ENCODE measurements at places on chromosomes 7 and 10.

- no peak for DNase-seq
These were observed 74.8 kb downstream of the ZEB1 start for GRCh38 chr10:31393844-31394243.

DNA sequence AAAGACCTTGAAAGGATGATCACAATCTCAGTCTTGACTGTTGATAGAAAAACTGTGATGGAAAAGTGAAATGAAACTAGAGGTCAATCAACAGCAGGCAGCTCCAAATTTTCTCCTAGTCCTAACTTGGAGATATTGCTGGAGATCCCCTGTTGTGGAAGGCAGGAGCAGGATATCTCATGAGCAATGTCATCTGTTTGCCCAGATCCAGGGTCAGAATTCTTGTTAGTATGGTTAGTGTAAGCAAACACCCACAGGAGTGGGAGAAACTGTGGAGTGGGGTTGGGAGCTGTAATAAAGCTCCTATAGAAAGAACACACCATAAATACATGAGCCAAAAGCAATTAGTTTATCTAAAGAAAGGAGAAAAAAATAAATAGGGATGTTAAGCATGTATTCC is 169.0 kb downstream of the AKR1D1 start:
- no peak for DNase-seq

DNA sequence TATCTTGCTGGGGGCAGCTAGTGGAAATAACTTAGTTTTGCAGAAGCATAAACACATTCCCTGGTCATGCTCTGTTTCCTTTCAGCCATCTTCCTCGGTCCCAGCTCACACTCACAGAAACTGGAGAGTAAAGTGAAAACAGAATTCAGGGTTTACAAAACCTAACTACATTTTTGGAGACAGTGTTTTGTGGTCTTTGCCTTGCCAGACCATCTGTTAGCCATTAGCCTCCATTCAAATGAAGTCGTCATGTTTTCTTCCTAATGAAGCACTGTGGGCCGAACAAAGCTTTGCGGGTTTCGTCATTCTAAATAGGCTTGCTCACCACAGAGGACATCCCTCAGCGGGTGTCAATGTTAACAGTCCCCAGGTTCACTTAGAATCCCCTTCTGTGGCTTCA is 214.6 kb upstream of the TMEM72 start:
- DNase-seq, result no peak

DNA sequence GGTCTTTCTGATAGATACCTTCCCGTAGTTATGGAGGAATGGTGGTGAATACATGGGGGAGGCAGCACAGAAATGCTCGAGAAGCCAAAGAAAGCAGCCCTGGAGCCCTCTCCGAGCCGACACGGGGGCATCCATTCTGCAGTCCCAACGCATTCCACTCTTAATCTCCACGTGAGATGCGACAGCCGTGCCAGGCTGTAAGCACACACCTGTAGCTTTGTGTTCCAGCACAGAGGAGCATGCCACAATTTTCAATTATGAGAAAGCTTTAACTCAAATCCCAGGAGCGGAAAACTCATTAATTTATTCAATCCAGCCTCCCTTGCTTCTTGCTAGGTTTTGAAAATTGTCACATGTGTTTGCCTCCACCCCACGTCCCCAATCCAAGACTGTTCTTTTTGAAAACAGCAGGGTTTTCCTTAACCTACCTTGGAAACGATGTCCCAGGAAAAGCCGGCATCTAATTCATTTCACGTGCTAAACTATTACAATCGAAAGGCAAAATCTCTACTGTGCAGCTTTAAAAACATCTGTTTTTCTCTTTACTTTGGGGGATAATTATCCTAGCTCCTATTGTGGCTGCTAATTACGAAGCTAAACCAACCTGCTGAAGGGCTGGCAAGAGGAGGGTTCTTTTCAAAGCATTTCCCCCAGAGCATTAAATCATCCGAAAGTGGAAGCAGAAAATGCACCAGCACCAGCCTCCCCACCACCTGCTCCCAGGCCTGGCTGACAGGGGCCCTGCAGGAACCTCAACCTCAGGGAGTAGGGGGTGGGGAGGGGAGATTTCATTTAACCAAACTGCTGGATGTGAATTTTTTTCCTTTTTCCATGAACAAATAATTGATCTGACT is 56.0 kb upstream of the CHST15 start:
- peak; percentile 57 for DNase-seq

GRCh38 chr7:41984888-41985287 is 252.1 kb downstream of the GLI3 start:
- no peak for DNase-seq

GRCh38 chr10:70619271-70620019 is 16.9 kb upstream of the PRF1 start:
- DNase-seq, result no peak

DNA sequence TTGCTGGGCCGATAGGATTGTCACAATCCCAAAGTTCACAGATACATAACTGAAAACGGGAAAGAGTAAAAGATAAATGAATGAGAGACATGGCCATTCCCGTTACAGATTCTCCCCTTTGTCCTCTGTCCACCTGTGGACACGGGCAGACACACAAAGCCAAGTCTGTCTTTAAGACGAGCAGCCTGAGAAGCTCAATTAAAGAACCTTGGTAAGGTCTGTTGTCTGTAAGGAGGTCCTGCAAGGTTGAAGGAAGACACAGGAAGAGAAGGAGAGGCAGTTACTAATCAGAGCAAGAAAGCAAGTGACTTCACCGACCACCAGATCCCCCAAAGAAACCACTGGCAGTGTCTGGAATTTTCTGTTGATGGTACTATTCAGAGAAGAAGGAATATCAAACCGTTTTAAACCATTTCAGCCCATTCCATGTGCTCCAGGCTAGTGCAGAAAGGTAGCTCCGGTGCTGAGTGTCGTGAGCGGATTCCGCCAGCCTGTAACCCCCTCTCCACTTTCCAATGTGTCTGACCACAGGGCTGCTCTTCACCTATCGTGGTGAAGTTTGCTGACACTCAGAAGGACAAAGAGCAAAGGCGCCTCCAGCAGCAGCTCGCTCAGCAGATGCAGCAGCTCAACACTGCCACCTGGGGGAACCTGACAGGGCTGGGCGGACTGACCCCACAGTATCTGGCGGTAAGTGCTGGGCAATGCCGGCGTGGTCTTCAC is 252.6 kb downstream of the CELF2 start:
- DNase-seq, result no peak

DNA sequence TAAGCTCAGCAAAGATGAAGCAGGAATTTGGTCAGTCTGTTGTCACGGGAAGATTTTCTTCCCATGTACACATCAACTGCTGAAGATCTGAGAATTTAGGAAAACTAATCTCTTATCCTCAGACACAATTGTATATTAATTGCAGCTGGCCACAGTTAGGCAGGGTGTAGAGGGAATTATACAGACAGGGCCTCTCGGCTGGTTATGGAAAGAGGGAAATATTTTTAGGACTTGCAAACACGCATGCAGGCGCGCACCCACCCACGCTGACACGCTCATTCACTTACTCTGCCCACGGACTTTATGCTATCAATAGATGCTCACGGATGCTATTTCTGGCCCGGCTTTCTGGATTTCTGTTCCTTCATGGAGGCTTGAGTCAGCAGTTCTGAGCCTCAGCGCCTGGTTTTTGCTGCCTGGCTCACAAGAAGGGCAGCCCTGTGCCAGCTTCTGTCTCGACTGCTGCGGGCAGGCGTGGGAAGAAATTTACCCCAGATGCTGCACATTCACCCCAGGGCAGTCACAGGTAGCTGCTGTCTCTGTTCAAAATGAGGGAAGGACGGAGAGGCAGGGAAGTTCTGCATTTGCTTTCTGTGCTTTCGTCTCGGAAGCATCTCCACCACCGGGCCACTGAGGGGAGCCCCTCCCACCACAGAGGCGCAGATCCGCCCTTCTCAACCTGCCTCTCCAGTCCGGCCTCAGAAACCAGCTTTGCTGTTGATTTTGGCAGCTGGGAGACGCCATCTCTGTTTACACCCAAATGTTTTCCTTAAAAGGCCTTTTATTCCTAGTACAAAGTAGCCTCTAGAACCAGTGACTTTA is 116.3 kb upstream of the BTBD16 start:
- DNase-seq, result no peak

- no peak for DNase-seq
These were observed 10.1 kb downstream of the ABCB1 start for GRCh38 chr7:87590578-87590977.

- DNase-seq, result no peak
These were observed 221.1 kb upstream of the PTN start for GRCh38 chr7:137564677-137565076.

GRCh38 chr7:102992938-102993717 is 80.3 kb downstream of the LRRC17 start:
- no peak for DNase-seq

GRCh38 chr7:117659531-117660011 is 179.7 kb downstream of the CFTR start:
- no peak for DNase-seq

DNA sequence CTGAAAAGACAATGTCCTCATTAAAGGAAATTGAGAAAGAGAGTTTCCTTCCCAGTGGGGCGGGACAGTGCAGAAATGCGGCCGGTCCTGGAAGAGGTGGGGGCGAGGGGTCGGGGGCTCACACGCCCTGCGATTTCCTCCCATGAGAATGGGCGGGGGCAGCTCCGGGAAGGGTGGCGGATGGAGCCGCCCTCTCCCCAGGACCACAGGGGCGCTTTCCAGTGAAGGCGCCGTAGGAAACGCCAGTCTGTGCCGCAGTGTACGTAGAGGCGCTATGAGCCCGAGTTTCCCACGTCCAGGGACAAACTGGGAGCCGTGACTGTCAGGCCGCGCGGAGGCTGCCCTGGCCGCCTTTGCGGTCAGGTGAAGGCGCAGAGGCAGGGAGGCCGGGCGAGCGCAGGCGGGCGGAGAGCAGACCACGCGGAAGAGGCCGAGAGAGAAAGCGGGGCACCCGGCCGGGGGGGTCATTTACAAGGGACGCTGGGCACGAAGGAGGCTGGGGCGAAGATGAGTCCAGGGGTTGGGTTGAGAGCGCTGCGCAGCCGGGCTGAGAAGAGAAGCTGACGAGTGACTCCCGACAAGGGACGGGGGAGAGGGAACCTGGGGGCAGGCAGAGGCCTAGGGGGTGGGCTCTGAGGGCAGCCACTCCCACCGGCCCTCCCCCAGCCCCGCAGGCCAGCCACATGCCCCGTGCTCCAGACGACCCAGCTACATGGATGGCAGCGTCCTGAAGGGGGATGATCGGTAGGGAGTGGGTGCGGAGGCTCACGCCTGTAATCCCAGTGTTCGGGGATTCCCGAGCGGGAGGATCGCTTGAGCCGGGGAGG is 45.0 kb downstream of the ALOX5 start:
- no peak for DNase-seq

DNA sequence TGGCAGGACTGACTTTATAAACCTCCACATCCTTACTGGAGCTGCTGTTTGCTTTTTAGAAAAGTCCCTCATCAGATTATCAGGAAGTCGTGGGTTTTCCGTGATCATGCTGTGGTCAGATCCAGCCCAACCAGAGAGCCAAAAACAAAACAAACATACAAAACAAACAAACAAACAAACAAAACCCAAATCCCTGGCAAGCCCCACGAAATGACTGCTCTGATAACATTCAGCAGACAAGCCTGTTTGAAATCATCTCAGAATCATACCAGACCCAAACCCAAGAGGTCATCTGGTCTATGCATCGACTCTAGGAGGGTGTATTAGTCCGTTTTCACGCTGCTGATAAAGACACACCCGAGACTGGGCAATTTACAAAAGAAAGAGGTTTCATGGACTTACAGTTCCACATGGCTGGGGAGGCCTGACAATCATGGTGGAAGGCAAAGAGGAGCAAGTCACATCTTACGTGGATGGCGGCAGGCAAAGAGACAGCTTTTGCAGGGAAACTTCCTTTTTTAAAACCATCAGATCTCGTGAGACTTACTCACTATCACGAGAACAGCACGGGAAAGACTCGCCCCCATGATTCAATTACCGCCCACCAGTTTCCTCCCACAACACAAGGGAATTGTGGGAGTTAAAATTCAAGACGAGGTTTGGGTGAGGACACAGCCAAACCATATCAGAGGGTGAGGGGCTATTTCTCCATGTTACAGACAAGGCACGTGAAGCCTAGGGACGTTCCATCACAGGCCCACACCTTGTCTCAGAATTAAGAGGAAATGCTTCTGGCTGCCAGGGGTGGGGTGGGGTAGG is 85.7 kb downstream of the PARP12 start:
- no peak for DNase-seq

GRCh38 chr10:70911386-70911785 is 23.0 kb upstream of the PCBD1 start:
- no peak for DNase-seq

- DNase-seq, result no peak
These were observed 12.3 kb downstream of the KCNIP2 start for GRCh38 chr10:101831169-101831811.

- DNase-seq, result no peak
These were observed 5.2 kb upstream of the MALRD1 start for GRCh38 chr10:19043431-19043830.

- DNase-seq, result no peak
These were observed 55.3 kb downstream of the SLC25A13 start for GRCh38 chr7:96266580-96266979.

GRCh38 chr7:42214060-42214679 is 22.8 kb downstream of the GLI3 start:
- DNase-seq, result no peak
